Left ventricle myocardium inferior (tissue), 1 donor: ENCODE measurements at places on chromosomes 16 and 17. TPM values are rescaled to one million over a fixed set of nuclear protein-coding genes. Genes with fewer than 3 reads are reported as not detected.

GRCh38 chr17:77281122-77281903 lies 140.5 kb downstream of the SEC14L1 start:
- peak overlapping the region; percentile 66 for H3K4me3 ChIP-seq
- H3K27ac ChIP-seq, result no peak overlapping the region

DNA sequence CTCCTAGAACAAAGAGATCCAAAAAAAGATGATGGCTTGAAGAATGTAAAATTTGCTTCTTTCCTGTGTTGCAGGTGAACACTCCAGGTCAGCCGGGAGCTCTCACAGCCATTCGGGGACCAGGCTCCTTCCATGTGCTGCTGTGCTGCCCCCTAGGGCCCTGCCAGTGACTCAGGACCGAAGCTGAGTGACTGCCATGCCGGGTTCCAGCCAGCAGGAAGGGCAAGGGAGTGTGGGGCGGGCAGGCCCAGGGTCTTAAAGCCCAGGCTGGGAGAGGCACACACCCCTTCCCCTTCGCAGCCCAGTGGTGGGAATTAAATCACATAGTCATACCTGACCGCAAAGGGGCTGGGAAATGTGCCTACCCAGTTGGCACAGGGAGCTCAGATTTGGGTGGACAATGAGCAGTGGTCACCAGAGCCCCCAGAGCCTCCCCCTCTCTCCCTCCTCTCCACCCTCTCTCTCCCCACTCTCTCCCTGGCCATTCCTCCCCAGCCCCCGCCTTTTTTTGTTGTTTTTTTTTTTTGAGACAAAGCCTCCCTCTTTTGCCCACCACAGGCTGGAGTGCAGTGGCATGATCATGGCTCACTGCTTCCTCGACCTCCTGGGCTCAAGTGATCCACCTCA lies 11.5 kb downstream of the EPOP start:
- H3K36me3 ChIP-seq, result no peaks in the 10 kb centered on the region
- peaks cover 21% of the 10 kb centered on the region for H3K27me3 ChIP-seq
- no peaks in the 10 kb centered on the region for H3K4me1 ChIP-seq
- no peak overlapping the region for H3K27ac ChIP-seq
- DNase-seq, result peak; percentile 46
- H3K4me3 ChIP-seq, result no peak overlapping the region

The KRT9 gene
- total RNA-seq, result not detected

The OR4D1 gene
- total RNA-seq, result not detected
